Activated CD4-positive, alpha-beta T cell treated with anti-CD3 and anti-CD28 coated beads, Interleukin-2, amount 50 U/mL, for 24 hours (primary cell): ENCODE measurements at places on chromosomes 4 and X.

- no peak for DNase-seq
Observed at GRCh38 chrX:101986586-101986985, 54.8 kb upstream of the ZMAT1 start.

GRCh38 chr4:110780538-110780937 is 157.7 kb upstream of the PITX2 start:
- DNase-seq: no peak

DNA sequence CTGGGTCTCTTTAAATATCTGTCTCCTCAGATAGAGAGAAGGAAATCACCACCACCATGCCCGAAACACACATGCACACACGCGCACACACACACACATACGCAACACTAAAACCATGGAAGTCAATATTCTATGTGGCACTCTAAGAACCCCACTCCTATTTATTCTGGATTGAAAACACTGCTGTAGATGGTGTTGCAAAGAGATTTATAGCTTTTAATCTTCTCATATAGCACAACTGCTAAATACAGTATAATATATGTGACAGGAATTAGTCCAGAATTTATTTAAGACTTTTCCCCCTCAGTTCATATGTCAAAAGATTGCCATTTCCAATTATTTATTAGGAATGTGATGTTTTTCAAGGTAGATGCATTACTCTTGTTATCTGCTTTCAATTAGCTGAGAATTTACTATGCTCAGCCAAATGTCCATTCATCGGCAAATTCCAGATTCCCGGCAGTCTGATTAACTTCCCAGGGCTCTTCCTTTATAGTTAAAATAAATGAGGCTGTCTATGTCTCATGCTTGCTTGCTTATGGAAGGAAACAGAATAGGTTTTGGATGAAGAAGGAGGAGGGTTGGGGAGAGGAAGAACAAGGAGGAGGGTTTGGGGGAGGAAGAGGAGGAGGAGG is 115.4 kb upstream of the NDP start:
- no peak for DNase-seq

GRCh38 chr4:21811565-21811964 is 137.0 kb downstream of the KCNIP4 start:
- DNase-seq: no peak

- DNase-seq: no peak
Observed at GRCh38 chr4:147366164-147366563, 114.7 kb upstream of the EDNRA start.

DNA sequence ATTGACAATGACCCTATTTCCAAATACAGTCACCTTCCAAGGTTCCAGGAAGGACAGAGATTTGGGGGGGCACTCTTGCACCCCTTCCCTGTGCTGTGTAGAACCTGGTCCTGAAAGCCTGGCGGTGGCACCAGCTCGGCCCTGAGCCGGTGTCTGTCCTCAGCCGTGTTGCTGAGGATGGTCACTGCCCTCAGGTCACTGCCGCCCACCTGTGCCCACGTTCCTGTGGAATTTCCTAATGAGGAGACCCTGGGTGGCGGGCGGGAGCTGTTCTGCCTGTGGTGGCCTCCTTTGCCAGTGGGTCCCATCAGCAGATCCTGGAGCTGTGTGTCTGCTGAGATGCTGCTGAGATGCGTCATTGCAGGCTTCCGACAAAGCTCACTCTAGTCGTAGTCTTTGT is 32.9 kb downstream of the NELFA start:
- no peak for DNase-seq

DNA sequence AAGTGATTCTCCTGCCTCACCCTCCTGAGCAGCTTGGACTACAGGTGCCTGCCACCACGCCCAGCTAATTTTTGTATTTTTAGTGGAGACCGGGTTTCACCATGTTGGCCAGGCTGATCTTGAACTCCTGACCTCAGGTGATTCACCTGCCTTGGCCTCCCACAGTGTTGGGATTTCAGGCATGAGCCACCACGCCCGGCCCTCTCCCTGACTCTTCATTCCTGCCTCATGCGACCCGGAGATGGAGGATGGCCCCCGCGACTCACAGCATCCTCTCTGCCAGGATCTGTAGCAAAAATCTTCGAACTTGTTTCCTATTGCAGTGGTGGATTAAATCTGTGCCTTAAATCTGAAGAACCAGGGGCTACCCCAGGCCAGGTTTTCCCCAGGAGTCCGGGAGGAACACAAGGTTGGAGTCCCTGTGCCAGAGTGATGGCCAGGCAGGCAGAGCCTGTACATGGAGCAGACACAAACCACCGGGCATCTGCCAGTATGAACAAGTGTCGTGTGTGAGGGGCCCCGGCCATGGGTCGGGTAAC is 11.5 kb downstream of the CPLX1 start:
- DNase-seq: no peak

DNA sequence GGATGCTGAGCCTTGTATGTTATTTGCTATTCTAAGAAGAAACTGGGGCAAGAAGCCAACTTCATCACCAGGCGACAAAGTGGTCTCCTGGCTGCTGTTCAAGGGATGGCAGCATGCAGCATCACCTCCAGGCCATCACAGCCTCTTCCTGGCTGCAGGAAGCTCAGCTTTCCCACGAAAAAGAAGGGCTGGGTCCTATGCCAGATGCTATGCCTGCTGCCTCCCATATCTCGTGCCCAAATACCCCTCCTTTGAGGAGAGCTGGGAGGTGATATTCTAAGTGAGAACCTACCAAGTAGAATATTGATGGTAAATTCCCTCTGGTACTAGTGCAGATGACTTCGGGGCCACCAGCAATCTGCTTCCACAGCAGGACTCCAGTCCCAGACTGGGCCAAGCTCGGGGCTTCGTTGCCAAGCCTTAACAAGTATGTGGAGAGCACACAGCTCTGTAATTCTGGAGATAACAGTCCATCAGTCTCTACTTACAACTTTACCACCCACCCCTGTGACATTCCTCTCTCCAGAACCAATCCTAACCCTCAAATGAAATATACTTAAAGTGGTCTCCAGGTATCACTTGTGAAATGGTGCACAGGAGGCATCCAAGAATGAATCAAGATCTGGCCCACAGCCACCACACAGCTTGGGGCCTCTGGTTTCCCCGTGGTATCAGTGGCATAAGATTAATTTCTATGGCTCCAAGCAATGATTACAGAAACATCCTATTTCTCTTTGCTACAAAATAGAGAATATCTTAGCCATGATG is 149.3 kb downstream of the PALLD start:
- DNase-seq: no peak

GRCh38 chr4:108555701-108556100 is 64.7 kb upstream of the RPL34 start:
- DNase-seq: no peak

- DNase-seq: no peak
Observed at GRCh38 chr4:39451423-39452023, 7.2 kb downstream of the RPL9 start.

DNA sequence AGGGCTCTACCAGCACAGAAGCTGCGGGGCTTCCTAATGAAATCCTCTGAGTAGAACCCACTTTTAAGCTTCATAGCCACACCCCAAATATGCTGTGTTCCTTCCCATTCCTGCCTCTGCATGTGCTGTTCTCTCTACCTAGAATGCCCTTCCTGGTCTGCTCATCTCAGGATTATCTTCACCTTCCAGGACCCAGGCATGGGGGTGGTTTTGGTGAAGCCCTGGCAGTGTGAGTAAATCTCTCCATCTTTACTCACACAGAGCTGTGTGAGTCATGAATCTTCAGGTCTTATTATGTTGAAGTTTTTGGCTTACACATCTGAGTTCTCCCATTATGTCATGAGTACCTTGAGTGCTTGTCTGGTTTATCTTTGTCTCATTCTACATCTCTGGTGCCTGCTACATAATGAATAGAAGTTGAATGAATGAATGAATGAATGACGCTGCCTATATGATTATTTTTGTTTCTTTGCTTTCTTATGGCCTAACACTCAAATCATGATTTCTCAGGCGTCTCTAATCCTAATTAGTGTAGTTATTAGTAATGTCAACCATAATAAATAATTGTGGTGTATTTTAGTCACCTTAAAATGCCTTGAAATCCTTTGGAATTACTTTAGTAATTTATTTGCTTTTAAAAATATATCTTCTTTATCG is 41.9 kb downstream of the HADH start:
- DNase-seq: peak; percentile 63

DNA sequence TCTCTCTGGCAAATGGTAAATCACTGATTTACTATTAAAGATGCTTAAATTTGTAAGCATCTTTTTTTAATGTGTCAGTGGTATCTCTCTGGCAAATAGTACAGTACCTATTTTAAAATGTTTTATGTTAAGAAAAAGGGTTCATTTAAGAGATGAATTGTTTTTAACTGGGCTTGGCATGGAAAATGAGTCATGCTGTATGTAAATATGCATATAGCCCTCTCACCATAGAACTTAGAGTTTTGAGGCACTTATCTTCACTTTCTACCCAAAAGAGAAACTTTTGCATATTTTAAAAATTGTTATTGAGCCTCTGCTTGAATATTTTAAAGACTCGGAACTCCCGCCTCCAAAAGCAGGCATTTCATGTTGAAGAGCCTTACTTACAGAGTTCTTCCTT is 37.9 kb downstream of the KLHL34 start:
- no peak for DNase-seq

DNA sequence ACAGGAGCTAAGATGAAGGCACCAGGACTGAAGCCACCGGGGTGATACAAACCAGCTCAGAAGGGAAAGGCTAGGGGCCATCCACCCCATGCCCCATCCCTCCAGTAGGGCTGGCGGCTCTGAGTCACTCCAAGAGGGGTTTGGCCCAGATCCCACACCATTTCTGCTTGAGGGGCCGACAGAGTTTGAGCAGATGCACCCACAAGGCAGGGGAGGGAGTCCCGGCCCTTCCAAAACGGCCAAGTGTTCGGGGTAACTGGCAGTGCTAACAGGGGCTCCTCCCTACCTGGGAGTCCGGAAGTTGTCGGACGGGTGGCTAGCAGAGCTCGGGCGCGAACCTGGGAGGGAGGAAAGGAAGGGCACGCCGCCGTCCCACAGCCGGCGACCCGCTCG is 412 bp downstream of the SLC10A3 start:
- no peak for DNase-seq

- no peak for DNase-seq
Observed at GRCh38 chr4:10299601-10300000, 157.6 kb downstream of the ZNF518B start.

- no peak for DNase-seq
Observed at GRCh38 chr4:172352356-172352755, 539.2 kb downstream of the GALNTL6 start.

GRCh38 chrX:8272821-8273220 is 101.8 kb upstream of the VCX2 start:
- no peak for DNase-seq
